AG10803 (cell line): ENCODE measurements at places on chromosomes 5 and 9.

DNA sequence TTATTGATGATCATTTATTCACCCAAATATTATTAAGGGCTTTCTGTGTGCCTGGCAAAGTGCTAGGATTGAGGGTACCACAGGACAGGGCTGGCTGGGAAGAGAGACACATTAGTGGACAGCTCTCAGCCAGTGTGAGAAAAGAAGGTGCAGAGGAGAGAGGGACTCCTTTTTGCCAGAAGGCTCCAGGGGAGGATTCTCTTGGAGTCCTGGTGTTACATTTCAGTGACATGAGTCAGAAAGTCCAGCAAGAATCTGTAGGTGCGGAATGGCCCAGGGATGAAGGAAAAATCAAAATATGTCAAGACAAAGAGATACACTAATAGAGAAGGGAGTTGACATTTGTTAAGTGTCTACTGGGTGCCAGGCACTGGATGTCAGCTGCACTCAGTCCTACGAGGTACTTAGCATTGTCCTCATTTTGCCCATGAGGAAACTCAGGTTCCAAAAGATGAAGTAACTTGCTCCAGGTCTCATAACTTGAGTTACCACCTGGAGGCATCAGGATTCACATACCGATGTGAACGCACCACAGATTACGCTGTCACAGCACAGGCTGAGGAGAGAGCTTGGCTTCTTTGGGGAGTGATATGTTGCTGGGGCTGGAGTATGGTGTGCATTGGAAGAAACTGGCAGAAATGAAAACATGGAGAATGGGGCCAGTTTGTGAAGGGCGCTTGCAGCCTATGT, 60.5 kb downstream of the RASGRF2 start:
- DNase-seq: no peak

- no peak for DNase-seq
Measured at GRCh38 chr5:107772418-107773310, 101.9 kb upstream of the EFNA5 start.

- no peak for DNase-seq
Measured at GRCh38 chr5:180806351-180807011, 3.9 kb upstream of the MGAT1 start.

- peak; percentile 91 for DNase-seq
Measured at GRCh38 chr5:38719916-38720315, 125.9 kb upstream of the OSMR start.

DNA sequence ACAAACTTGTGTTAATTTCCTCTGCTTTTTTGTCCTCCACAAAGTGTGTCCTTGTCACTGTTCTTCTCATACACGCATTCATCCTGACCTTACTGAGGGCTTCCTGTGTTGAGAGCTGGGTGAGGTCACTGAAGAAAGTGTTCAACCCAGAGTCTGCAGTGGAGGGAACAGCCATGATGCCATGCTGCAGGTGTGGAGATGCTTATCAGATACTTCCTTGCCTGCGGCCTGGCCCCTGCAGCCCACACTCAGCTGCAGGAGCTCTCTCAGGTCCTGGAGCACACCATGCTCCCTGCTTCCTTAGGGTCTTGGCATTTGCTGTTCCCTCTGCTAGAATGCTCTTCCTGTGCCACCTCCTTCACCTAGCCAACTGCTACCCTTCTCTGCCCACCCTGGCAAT, 108.1 kb upstream of the SPRY4 start:
- DNase-seq: no peak

GRCh38 chr9:120152295-120152694, 427.7 kb downstream of the CDK5RAP2 start:
- no peak for DNase-seq

GRCh38 chr9:26524267-26524666, 368.3 kb downstream of the CAAP1 start:
- DNase-seq: no peak

DNA sequence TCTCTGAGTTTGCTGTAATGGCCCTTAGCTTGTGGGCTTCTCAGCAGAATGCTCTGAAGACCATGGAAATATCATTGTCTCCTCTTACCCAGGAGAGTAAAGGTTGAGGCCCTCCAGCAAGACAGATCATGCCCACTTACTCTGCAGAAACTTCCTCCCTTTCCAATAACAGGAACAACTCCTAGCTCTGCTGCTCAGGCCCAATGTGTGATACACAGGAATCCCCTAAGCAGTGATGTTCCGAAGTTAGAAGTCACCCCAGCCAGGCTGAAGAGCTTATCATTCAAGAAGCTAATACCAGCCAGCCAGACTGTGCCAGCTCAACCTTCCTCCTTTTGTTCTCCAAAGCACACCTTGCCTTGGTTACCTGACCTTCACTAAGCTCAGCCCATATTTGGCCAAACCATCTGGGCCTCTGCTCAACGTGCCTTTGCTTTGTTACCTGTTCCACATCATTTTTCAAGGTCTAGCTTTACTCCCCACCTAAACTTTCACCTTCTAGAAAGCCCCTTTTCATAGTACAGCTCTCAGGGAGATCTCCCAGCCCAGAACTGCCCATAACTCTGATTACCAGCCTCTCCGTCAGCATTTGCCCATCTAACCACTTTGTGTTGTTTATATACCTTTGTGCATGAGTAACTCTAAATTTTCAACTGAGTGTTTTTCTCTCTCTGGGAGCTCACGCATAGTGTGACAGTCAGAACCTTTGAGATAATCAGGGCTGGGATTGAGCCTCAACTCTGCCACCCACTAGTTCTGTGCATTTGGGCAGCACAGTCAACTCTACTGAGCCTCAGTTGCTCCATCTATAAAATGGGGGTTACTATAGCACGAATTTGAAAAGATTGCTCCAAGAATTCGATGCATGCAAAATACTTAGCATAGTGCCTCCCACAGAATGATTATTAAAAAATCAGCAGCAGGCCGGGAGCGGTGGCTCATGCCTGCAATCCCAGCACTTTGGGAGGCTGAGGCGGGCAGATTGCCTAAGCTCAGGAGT, 107.6 kb upstream of the CPEB4 start:
- DNase-seq: no peak

GRCh38 chr5:72427016-72427415, 80.2 kb downstream of the ZNF366 start:
- no peak for DNase-seq

- no peak for DNase-seq
Measured at GRCh38 chr5:68431601-68432337, 216.2 kb downstream of the PIK3R1 start.
